ENCODE measurements at places on chromosomes 7 and 10. TPM values are rescaled to one million over a fixed set of nuclear protein-coding genes. Genes with fewer than 3 reads are reported as not detected.

- no peak for DNase-seq
Measured at GRCh38 chr7:44587843-44588711, 6.0 kb upstream of the TMED4 start.

DNA sequence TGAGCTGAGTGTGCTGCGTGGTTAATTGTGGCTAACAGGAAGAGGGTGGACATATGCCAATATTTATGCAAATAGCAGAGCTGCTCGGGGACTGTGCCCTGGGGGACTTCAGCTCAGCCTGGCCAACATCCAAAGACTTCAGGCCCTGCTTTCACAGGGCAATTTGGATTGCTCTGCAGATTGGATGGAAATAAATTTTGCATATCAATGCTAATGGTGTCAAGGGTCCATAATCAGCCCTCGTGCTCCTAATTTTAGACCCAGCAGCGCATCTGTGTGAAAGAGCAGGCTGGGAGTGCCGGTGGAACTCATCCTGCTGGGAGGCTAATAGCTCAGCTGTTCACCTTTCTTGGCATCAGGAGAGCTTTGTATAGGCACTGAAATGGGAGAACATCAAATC is 270.1 kb downstream of the TCERG1L start:
- DNase-seq, result no peak

Gene GIMAP1
- polyA plus RNA-seq, result 2.0 TPM

Gene H2BK1
- not detected for polyA plus RNA-seq

GRCh38 chr10:124736491-124737136 is 7.6 kb downstream of the FAM53B start:
- no peak for DNase-seq

Gene TMEM196
- polyA plus RNA-seq, result not detected

Gene SERPINE1
- polyA plus RNA-seq, result 0.72 TPM

Gene SNCG
- 16.2 TPM for polyA plus RNA-seq

- DNase-seq, result no peak
Measured at GRCh38 chr7:28137463-28137862, 43.1 kb downstream of the JAZF1 start.

Gene CALHM3
- not detected for polyA plus RNA-seq

DNA sequence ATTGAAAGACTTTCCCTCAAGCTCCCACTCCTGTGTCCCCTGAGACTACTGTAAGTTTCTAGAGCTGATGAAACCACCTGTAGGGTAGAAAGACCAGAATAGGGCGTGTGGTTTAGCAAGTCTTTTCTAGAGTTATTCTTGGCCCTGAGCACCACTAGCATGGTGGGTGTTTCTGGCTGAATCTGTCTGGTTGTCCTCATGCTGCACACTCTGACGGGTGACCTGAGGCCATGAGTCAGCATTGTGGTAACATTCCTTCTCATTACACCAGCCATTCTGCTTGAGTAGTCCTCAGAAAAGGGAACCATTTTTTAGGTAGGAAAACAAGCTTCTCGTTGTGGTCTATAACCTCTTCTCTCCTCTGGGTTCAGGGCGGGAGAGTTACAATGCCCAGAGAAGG is 250.3 kb downstream of the SNX13 start:
- no peak for DNase-seq

Gene TNS3
- 83.1 TPM for polyA plus RNA-seq
